ENCODE measurements at places on chromosomes 16 and 17.

GRCh38 chr17:36540696-36541095, 4.0 kb upstream of the GGNBP2 start:
- no peak for DNase-seq

- DNase-seq = no peak
Measured at GRCh38 chr16:11529285-11529684, 57.4 kb downstream of the LITAF start.

DNA sequence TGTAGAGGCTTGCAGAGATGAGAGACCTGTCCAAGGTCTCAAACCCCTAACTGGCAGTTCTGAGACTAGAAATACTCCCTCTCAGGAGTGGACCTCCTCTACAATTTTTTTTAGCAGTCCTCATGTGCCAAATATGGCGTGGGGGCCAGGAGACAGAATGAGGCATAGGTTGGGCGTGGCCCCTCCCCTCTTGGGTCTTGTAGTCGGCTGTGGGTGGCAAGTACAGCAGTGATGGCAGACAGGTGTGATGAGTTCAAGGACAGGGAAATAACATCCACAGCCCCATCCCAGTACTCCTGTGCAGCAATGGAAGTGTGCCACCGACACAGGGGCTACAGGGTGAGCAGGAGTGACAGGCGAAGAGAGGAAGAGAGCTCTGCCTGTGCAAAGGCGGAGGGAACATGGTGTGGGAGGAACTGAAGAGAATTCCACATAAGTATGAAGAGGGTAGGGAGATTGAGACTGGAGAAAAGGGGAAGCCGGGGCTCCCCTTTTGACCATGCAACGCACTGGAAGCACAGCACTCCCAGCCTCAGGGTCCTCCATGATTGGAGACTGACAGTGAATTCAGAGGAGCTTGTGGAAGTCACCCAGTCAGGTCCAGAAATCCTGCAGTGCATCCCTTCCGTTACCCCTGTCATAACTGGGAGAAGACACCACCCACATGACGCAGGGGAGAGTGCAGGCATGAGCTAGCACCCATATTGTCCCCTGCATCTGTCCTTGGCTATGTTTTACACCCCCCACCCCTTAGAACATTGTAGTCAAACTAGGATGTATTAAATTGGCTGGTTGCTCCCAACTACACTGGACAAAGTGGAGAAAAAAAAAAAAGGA, 14.8 kb upstream of the CETP start:
- peak; percentile 57 for DNase-seq

DNA sequence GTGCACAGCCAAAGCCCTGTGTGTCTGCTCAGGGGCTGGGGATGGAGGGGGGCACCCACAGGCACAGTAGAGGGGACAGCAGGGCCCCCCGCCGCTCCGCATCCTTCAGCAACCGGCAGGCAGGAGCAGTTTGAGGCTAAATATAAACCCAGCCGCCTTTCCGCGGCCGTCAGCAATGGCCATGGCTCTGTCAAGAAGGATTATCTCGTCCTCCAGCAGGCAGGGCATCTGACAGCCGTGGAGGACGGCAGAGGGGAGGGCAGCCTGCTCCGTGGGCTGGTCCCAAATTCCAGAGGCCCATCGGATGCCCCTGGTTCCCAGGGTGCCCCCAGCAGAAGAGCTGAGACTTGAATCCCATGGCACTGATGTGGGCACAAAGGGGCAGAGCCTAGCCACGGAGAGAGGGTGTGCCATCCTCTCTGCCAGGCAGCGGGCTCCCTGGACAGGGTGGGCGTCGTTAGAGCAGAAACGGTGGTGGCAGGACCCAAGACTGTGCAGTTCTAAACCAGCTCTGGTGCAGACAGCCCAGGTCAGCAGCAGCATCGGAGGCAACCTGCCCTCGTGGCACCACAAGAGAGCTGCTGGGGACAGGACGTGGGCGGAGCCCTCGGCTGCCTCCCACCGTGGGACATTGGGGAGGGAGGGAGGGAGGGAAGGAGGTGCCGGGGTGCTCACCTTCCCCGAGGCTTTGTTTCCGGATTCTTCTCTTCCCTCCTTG, 198.8 kb upstream of the CIBAR2 start:
- no peak for DNase-seq

GRCh38 chr17:68707031-68707430, 105.9 kb upstream of the FAM20A start:
- DNase-seq = peak; percentile 33

- DNase-seq = no peak
Measured at GRCh38 chr16:55232822-55233221, 91.2 kb upstream of the IRX6 start.

DNA sequence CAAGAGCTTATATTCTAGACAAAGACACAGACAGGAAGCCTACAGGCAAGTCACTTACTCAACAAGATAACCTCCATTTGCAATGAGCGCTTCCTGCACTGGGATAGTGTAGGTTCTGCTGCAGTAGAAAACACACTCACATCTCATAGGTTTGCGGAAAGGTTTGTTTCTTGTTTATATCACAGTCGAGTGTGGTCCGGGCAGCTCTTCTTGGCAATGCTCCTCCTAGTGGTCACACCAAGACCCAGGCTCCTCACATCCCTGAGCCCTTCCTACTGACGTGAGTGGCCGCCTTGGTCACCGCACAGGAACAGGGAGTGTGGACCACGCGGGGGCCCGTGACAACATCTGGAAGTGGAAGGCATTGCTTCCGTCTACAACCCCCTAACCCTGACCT, 48.0 kb upstream of the RBFOX3 start:
- no peak for DNase-seq

- no peak for DNase-seq
Measured at GRCh38 chr16:85475233-85475632, 137.9 kb upstream of the GSE1 start.

DNA sequence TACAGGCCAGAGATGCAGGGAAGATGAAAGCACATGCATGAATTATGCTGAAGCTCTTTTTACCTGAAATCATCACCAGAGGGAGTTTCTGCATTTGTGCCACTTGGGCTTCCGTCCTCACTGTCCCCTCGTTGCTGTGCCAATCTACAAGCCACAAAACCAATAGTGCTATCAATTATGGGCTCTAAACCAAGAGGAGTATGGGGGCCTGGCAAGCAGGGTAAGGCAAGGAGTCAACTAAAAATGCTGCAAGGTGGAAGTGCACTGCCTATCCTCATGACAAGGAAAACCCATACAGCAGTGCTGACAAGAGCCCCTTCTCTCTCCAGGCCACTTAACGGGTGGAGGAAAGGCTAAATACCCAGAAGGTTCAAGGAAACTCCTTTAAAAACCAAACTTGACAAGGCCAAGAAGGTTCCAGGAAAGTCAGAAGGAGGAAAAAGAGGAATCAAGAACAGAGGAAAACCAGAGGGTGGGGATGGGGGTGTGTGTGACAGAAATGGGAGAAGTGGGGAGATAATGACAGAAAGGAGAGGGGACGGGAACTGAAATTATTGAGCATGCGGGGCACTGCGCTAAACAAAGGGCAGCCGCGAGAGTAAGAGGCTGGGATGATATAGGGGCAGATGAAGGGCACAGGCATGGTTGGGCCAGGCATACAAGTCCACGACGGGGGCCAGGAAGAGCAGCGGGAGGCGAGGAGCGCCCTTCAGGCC, 674 bp downstream of the C17orf75 start:
- peak; percentile 26 for DNase-seq

- no peak for DNase-seq
Measured at GRCh38 chr17:82305727-82306300, 11.6 kb downstream of the CD7 start.

GRCh38 chr16:84451781-84452180, 52.7 kb downstream of the MEAK7 start:
- no peak for DNase-seq

DNA sequence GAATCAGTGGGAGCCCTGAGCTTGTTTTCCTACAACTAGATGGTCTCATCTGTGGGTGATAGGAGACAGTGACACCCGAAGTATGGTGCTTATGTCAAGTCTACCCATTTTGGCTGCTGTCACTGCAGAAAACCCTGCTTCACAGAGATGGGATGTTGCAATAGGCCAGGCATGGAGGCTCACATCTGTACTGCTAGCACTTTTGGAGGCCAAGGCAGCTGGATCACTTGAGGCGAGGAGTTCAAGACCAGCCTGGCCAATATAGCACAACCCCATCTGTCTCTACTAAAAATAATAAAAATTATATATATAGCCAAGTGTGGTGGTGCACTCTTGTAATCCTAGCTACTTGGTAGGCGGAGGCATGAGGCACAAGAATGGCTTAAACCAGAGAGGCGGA, 2.3 kb upstream of the HERPUD1 start:
- DNase-seq = no peak

DNA sequence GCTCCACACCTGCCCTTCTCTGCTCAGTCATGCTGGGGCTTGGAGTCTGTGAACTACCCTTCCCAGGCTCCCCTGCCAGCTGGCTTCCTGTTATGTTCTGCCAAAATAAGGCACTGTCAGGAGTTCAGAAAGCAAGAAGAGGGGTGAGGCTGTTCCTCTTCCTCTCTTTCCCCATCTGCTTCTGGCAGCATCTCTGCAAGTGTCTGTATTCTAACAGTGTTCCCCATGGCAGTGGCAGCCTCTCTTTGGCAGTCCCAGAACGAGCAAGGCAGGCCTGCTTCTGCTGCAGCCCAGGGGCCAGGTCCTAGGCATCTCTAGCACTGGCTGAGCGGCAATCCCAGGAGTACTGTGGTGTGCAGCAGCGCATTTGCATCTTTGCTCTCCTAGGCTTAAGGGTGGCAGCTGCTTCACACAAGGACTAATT, 219.1 kb downstream of the STX8 start:
- DNase-seq = no peak

DNA sequence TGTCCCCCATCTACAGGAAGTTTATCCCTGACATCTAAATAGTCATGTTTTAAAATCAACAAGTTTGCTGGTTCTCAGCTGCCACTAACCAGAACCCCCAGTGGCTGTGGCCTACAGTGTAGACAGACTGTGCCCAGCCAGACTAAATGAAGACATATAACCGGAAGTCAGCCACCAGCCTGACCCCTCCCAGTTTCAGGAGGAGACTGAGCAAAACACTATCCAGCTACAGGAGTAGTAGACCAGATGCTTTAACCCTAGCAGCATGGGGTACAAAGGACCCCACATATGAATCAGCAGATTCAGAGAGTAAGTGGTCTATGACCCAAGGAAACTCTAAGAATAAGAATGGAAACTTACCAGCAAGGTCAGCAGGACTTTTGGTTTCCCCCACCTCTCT, 83.4 kb downstream of the HIC1 start:
- DNase-seq = no peak

DNA sequence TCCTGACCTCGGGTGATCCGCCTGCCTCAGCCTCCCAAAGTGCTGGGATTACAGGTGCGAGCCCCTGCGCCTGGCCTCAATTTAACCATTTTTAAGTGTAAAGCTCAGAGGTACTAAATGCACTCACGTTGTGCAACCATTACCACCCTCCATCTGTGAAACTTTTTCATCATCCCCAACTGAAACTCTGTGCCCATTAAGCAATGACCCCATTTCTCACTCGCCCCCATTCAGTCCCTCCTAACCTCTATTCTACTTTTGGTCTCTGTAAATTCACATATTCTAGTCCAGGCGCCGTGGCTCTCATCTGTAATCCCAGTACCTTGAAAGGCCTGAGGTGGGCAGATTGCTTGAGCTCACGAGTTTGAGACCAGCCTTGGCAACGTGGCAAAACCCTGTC, 8.3 kb upstream of the SPNS3 start:
- no peak for DNase-seq

GRCh38 chr17:4179071-4179470, 36.1 kb downstream of the CYB5D2 start:
- DNase-seq = no peak

GRCh38 chr17:50043290-50044148, 12.4 kb upstream of the ITGA3 start:
- peak; percentile 67 for DNase-seq

DNA sequence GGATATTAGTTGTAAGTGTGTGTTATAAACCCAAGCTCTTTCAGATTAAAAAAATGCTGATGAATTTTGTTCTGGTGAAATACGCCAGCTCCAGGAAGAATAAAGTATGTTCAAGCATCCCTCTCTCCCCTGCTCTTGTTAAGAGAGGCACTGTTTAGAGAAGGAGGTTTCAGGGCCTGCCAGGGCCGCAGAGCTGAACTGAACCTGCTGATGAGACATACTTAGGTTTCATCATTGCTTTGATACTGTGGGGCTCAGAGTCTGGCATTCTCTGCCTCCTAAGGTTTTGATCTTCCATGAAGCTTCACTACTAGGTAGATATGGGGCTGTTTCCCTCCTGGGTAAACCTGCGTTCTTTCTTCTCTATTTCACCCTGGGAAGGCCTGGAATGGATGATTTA, 175.3 kb upstream of the FAM20A start:
- no peak for DNase-seq

DNA sequence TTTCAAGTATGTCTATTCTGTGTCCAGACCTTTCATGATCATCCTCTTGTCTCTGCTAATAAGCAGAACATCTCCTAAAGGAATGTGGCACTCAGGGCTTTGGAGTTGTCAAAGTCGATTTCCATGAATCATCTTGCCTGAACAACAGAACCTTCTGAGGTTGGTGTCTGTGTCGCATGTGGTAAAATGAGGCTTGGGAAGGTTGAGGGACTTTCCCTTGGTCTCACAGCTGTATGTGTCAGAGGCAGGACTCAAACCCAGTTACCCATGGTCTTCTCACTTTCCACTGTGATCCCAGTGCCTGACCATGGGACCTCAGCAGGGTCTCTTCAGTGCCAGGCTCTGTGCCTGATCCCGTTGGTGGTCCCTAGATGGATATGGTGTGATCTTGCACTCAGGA, 4.2 kb upstream of the GPRC5B start:
- no peak for DNase-seq

GRCh38 chr17:1562176-1562643, 382 bp downstream of the PITPNA start:
- DNase-seq = no peak

GRCh38 chr17:66268247-66268927, 34.0 kb upstream of the PRKCA start:
- no peak for DNase-seq

- DNase-seq = no peak
Measured at GRCh38 chr16:75763204-75763603, 36.9 kb upstream of the CPHXL start.

- no peak for DNase-seq
Measured at GRCh38 chr16:8982816-8983215, 19.1 kb upstream of the USP7 start.

GRCh38 chr16:21277927-21278706, at the start of gene CRYM:
CRYM (minus strand) TSS chr16:21278290; CDS start chr16:21278251, 39 bp downstream.
- DNase-seq = peak; percentile 76

GRCh38 chr17:58219789-58220183, 731 bp upstream of the MKS1 start:
- DNase-seq = no peak
